ENCODE measurements at places on chromosomes 5 and 9. TPM values are rescaled to one million over a fixed set of nuclear protein-coding genes. Genes with fewer than 3 reads are reported as not detected.

HACD4 gene
- total RNA-seq, result 2.1 TPM

PURA gene
- total RNA-seq, result 9.2 TPM

PCDHB7 gene
- total RNA-seq, result 1.0 TPM

NUTM2G gene
- total RNA-seq, result not detected

FOXD4L3 gene
- not detected for total RNA-seq

PTGER4 gene
- total RNA-seq, result 8.6 TPM

NKD2 gene
- 0.48 TPM for total RNA-seq

HAVCR1 gene
- total RNA-seq, result 1.3 TPM

CCDC192 gene
- not detected for total RNA-seq

HTR4 gene
- not detected for total RNA-seq

OTP gene
- total RNA-seq, result 0.17 TPM

TLN1 gene
- 525 TPM for total RNA-seq

VCP gene
- total RNA-seq, result 366 TPM

EIF4E1B gene
- not detected for total RNA-seq

DMRT3 gene
- total RNA-seq, result not detected

LCN9 gene
- 4.8 TPM for total RNA-seq

NADK2 gene
- 20.7 TPM for total RNA-seq

MYOZ3 gene
- 5.5 TPM for total RNA-seq

KLF4 gene
- total RNA-seq, result 3.2 TPM

OGN gene
- not detected for total RNA-seq

CTSV gene
- total RNA-seq, result 36.3 TPM

POLR1E gene
- 23.2 TPM for total RNA-seq

ST6GALNAC6 gene
- total RNA-seq, result 30.4 TPM

MYO10 gene
- 65.7 TPM for total RNA-seq

HSPB3 gene
- total RNA-seq, result not detected

NME5 gene
- total RNA-seq, result 2.9 TPM

HAVCR2 gene
- 10.0 TPM for total RNA-seq

ANKRD31 gene
- 0.07 TPM for total RNA-seq

BTNL9 gene
- total RNA-seq, result not detected

SNCAIP gene
- 0.84 TPM for total RNA-seq

CDKN2A gene
- total RNA-seq, result 71.6 TPM

AMACR gene
- total RNA-seq, result 11.5 TPM

All from astrocyte (in vitro differentiated cells and primary cell).